ENCODE measurements at places on chromosomes 5 and 9. TPM values are rescaled to one million over a fixed set of nuclear protein-coding genes. Genes with fewer than 3 reads are reported as not detected.
A peak's percentile ranks its signal among the peaks of the same experiment; 100 is the strongest.

GRCh38 chr5:148060309-148060708, 3.5 kb upstream of the SPINK5 start:
- no peaks in the 10 kb centered on the region for H3K4me1 ChIP-seq
- H3K27me3 ChIP-seq: no peaks in the 10 kb centered on the region
- DNase-seq: no peak
- no peak overlapping the region for H3K4me3 ChIP-seq
- no peak overlapping the region for H3K27ac ChIP-seq
- H3K36me3 ChIP-seq: no peaks in the 10 kb centered on the region

GRCh38 chr9:134738869-134739659, 97.5 kb downstream of the COL5A1 start:
- H3K36me3 ChIP-seq: no peaks in the 10 kb centered on the region
- peak; percentile 25 for DNase-seq
- H3K4me1 ChIP-seq: no peaks in the 10 kb centered on the region
- H3K27ac ChIP-seq: no peak overlapping the region

- no peaks in the 10 kb centered on the region for H3K4me1 ChIP-seq
- H3K4me3 ChIP-seq: no peak overlapping the region
- H3K27ac ChIP-seq: no peak overlapping the region
These were observed 138.2 kb upstream of the KLF4 start for GRCh38 chr9:107627781-107628180.

GRCh38 chr9:94639061-94639998, at the start of gene FBP1:
Gene FBP1, minus strand, starts transcription at chr9:94639518. Its CDS starts 208 bp downstream, at chr9:94639310.
- no peaks in the 10 kb centered on the region for H3K36me3 ChIP-seq
- H3K27ac ChIP-seq: peak within 1 kb of the TSS; percentile 30
- DNase-seq: peak; percentile 16

The OLFM1 gene
- not detected for total RNA-seq

DNA sequence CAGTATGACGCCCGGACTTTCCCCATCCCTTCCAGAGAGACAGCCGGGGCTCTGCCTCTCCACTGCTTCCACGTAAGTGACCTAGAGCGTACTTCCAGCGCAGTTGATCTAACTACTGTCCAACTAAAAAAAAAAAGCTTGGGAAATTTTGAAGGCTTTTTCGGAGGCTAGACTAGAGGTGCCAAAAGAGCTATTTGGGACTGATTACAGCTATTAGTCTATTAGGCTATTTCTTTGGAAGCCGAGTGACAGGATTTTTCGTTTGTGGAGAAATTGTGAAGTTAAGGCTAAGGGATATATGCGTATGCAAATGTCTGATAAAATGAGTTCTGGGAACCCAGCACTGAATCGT, 1.5 kb downstream of the CCNO start:
- H3K4me1 ChIP-seq: peaks cover 42% of the 10 kb centered on the region
- peaks cover 64% of the 10 kb centered on the region for H3K27me3 ChIP-seq

GRCh38 chr9:114002271-114002985, 75.7 kb downstream of the AMBP start:
- no peak for DNase-seq
- no peaks in the 10 kb centered on the region for H3K27me3 ChIP-seq
- H3K4me1 ChIP-seq: no peaks in the 10 kb centered on the region
- no peaks in the 10 kb centered on the region for H3K36me3 ChIP-seq

GRCh38 chr9:113521693-113522255, 58.2 kb downstream of the RGS3 start:
- no peak for DNase-seq
- H3K27me3 ChIP-seq: no peaks in the 10 kb centered on the region
- H3K4me1 ChIP-seq: peaks cover 97% of the 10 kb centered on the region
- no peak overlapping the region for H3K4me3 ChIP-seq

The ANXA1 gene
- 324 TPM for total RNA-seq

The C5orf58 gene
- total RNA-seq: not detected

- no peak overlapping the region for H3K4me3 ChIP-seq
- no peaks in the 10 kb centered on the region for H3K4me1 ChIP-seq
- H3K27ac ChIP-seq: no peak overlapping the region
- H3K27me3 ChIP-seq: no peaks in the 10 kb centered on the region
- no peaks in the 10 kb centered on the region for H3K36me3 ChIP-seq
- DNase-seq: no peak
These were observed 255.9 kb downstream of the GABRG2 start for GRCh38 chr5:162323466-162323865.

The SPINK13 gene
- not detected for total RNA-seq

DNA sequence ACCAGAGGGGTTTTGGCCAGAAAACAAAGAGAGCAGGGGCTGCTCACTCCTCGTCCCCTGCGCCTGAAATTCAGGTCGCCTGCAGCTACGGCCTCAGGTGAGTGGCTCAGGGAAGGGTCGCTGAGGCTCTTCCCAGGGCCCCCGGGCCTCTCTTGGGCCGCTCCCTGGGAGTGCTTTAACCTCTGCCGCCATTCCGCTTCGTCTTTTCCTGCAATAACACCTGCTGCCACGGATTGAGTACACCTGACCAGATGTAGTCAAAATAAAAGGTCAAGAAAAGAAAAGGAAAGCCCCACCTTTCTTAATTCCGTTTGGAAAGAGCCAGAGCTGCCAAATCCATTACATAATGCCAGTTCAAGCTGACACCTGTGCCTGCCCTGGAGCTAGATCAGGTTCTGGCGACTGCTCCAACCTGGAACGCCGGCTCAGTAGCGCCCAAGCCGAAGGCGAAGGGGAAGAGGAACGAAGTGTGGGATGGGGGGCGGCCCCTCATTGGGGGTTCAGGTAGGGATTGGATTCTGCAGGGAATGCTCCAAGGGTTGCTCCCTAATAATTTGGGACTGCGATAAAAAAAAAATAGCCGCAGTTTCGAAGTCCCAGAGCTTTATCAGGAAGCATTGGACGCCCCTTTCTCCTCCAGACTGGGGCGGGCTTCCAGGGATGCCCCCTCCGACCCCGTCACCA, 193.9 kb downstream of the MEF2C start:
- no peak for DNase-seq
- peaks cover 12% of the 10 kb centered on the region for H3K4me1 ChIP-seq
- no peaks in the 10 kb centered on the region for H3K36me3 ChIP-seq
- H3K4me3 ChIP-seq: no peak overlapping the region

DNA sequence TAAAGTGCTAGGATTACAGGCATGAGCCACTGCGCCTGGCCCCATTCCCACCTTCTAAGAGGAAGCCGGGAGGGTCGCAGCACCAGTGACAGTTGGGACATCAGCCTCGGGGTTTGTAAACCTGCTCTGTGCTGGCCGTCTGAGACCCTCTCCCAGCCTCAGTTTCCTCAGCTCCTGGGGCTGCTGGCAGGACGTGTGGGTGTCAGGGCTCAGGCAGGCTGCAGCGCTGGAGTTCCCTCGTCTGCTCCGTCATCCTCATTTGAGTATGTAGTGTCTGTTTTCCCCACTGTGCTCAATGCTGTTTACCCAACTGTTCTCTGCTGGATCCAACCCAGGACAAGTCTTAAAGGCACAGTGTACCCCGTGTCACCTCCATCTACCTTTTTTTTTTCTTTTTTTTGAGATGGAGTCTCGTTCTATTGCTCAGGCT, 2.0 kb upstream of the NINJ1 start:
- no peak overlapping the region for H3K4me3 ChIP-seq
- no peak for DNase-seq
- H3K36me3 ChIP-seq: no peaks in the 10 kb centered on the region
- H3K27me3 ChIP-seq: no peaks in the 10 kb centered on the region
- H3K27ac ChIP-seq: no peak overlapping the region

DNA sequence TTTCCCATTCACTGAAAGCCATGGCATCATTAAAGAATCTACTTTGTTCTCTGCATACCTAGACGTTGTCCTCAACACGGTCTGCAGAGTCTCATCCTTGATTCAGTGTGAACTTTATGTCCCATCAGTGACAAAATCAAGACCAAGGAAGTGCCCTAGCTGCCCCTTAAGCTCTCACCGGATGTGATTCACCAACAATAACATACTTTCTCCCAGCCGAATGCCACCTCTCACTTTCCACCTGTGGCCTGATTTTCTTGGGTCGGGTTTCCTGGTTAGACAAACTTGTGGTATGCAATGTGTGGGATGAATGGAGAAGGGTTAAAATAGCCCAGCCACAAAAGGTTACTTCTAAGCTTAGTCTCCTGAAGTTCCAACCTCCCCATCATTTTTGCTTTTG, 145.3 kb upstream of the PAPPA start:
- H3K36me3 ChIP-seq: no peaks in the 10 kb centered on the region
- no peak overlapping the region for H3K27ac ChIP-seq
- H3K4me3 ChIP-seq: no peak overlapping the region
- H3K27me3 ChIP-seq: no peaks in the 10 kb centered on the region
- DNase-seq: no peak

The PCA3 gene
- total RNA-seq: not detected

GRCh38 chr5:110815916-110816605, 77.3 kb downstream of the SLC25A46 start:
- no peaks in the 10 kb centered on the region for H3K4me1 ChIP-seq
- H3K4me3 ChIP-seq: no peak overlapping the region
- no peaks in the 10 kb centered on the region for H3K36me3 ChIP-seq

The DND1 gene
- 4.0 TPM for total RNA-seq

DNA sequence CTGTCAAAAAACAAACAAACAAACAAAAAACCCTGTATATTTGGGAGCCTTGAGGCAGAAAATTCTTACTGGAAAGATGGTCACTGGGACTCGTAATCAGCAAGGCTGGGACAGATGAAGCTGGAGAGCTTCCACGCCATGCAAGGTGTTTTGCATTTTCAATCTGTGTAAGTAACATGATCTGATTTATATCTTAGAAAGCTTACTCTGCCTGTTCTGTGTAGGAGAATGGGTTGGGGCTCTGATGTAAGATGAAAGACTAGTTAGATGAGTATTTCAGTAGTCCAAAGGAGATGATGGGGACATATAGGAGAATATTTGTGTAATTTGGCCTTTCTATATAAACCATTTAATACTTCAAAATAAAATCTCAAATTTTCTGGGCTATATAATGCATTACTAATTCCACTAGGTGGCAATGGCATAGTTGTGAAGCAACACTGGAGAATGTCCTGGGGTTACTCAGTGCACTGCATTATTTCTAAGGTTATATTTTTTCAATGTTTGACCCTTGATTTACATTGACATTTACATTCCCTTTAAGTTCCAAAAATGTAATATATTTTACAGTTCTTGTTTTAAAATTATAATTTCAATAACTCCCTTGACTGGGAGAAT, 21.9 kb upstream of the FSD1L start:
- no peak overlapping the region for H3K4me3 ChIP-seq
- no peaks in the 10 kb centered on the region for H3K36me3 ChIP-seq
- H3K27me3 ChIP-seq: no peaks in the 10 kb centered on the region
- H3K4me1 ChIP-seq: no peaks in the 10 kb centered on the region
- no peak for DNase-seq
- no peak overlapping the region for H3K27ac ChIP-seq

DNA sequence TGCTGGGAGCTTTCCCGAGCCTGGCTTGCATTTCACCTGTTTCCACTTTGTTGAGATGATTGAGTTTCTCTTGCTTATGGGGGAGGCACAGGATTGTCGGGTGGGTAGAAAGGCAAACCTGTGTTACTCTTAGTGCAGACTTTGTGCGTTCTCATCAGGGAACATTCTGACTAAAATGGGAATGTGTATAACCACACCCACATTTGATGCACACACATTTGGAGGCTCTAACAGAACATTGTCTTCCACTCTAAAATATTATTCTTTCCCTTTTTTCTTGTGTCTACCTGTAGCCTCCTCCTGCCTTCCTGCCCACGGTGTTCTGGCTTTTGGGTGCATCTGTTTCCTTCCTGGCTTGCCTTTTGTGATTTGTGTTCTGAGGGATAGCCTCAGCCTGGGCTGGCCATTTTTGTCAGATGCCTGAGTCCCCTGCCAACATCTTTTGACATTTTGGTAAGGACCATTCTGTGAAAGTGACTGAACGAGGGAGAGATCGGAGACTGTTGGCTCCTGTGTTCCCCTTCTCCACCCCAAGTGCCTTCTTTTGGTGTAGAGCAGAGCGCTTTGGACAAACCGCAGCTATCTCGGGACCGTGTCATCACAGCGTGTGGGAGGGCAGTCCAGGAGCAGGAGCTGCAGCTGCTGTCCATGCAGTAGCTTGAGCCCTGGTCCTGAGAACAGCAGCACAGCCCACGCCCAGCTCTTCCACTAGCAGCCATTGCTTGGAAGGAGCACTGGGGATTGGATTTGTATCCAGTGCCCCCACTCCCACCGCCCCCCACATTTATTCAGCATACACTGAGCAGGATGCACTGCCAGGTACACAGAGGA, 101.4 kb downstream of the ARHGAP26 start:
- H3K4me3 ChIP-seq: no peak overlapping the region
- H3K27me3 ChIP-seq: no peaks in the 10 kb centered on the region
- no peak for DNase-seq
- peaks cover 6% of the 10 kb centered on the region for H3K4me1 ChIP-seq

- H3K4me1 ChIP-seq: peaks cover 17% of the 10 kb centered on the region
- H3K27me3 ChIP-seq: no peaks in the 10 kb centered on the region
These were observed 58.6 kb downstream of the PCDHGC5 start for GRCh38 chr5:141547488-141547887.

DNA sequence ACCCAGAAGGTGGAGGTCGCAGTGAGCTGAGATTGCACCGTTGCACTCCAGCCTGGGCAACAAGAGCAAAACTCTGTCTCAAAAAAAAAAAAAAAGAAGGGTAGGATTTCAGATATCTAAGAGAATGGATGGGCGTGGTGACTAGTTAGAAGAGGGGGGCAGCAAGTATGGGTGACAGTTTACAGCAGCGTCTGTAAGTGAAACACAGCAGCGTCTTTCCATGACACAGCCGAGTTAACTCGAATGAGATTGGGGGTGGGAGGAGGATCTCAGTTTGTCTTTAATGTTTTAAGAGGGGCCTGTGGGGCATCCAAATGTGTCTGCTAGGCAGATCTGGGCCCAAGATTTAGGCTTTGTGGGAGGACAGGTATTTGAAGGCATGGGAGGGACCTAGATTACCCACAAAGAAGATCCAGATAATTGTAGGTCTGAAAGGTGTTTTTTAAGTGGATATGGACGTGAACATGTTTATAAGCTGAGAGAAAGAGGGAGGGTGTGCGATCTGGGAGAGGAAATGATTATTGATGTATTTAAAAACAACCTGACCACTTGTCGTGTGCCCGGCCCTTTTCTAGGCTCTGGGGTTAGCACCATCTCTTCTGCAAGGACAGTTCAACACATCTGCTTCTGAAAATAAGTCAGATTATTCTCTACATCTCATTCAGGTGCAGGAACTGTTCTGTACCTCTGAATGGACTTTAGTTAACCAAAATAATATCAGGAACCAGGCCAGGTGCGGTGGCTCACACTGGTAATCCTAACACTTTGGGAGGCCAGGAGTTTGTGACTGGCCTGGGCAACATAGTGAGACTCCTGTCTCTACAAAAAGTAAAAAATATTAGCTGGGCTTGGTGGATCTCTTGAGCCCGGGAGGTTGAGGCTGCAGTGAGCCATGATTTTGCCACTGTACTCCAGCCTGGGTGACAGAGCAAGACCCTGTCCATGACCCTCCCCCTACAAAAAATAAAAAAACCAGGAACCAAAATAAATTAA, 2.5 kb downstream of the CEP78 start:
- H3K36me3 ChIP-seq: no peaks in the 10 kb centered on the region
- no peak for DNase-seq
- H3K4me3 ChIP-seq: no peak overlapping the region
- peaks cover 47% of the 10 kb centered on the region for H3K4me1 ChIP-seq

DNA sequence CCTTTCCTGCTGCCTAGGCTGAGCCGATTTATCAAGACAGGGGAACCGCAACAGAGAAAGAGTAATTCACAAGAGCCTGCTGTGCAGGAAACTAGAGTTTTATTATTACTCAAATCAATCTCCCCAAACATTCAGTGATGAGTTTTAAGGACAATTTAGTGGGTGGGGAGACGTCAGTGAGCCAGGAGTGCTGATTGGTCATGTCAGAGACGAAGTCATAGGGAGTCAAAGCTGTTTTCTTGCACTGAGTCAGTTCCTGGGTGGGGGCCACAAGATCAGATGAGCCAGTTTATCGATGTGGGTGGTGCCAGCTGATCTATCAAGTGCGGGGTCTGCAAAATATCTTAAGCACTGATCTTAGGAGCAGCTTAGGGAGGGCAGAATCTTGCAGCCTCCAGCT, 19.0 kb downstream of the SNX24 start:
- no peaks in the 10 kb centered on the region for H3K4me1 ChIP-seq
- no peak for DNase-seq
- no peak overlapping the region for H3K4me3 ChIP-seq
- no peaks in the 10 kb centered on the region for H3K36me3 ChIP-seq
- no peak overlapping the region for H3K27ac ChIP-seq

Measured in CD4-positive, alpha-beta memory T cell (primary cell).